ENCODE measurements at places on chromosomes 7 and 10.

GRCh38 chr7:82235713-82236112, 207.9 kb downstream of the CACNA2D1 start:
- no peak for DNase-seq

DNA sequence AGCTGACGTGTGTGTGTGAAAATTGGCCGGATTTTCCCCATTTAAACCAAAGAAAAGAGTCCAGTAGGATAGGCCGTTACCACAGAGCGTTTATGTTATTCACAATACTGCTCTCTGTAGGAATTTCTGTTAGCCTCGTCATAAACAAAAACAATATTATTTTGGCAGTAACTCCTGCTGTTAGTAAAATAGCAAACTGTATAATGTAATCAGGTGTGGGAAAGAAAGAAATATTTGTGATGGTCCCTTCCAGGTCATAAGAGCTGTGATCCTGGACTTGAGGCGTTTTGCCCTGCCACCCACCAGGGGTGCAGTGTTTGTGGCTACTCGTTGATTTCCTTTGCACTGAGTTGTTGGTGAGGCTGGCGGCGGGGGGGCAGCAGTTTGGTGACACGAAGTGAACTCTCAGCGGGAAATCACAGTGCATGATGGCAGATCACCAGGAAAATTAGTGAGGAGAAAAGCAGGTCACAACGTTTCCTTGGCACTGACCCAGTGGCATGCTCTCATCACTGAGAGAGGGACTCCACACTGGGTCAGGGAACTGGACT, 2.8 kb downstream of the EEPD1 start:
- no peak for DNase-seq

DNA sequence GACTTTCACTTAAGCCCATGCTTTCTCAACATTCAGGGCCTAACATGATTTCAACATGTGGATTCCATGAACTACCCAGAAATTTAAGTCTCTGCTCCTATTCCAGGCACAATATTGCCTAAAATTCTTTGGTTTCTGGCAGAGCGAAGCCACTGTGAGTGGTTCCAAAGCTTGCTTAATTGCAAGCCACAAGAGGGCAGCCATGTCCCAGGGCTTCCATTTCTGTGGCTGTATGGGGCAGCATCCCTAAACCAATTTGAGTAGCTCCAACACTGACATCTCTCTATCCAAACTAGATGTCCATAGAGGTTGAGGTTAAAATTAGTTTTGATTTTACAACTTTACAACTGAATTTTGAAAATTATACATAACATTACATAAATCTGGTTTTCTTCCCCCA, 56.3 kb upstream of the MDFIC start:
- DNase-seq: peak; percentile 66

DNA sequence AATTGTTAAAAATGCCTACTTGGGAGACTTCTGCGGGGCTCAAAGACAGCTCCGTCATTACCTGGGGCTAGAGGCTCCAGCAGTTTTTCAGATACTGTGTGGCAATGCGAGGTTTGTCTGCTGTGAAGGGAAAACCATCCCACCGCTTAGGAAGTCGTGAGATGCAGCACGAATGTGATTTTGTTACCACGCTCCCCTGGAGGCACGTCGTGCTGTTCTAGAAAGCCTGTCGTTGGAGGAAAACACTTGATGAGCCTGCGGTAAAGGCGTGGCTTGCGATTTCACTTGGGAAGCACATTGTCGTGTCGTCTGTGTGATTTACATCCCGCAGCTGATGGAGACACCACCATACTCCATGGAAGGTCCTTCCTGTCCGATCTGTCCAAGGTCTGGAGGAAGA, 39.3 kb downstream of the CAMK1D start:
- DNase-seq: no peak

- DNase-seq: no peak
These were observed 1.8 kb upstream of the TMEM184A start for GRCh38 chr7:1557771-1558170.

- DNase-seq: no peak
These were observed 14.7 kb downstream of the AQP1 start for GRCh38 chr7:30926313-30926712.

- DNase-seq: no peak
These were observed 2.9 kb downstream of the NFKB2 start for GRCh38 chr10:102398172-102399020.

DNA sequence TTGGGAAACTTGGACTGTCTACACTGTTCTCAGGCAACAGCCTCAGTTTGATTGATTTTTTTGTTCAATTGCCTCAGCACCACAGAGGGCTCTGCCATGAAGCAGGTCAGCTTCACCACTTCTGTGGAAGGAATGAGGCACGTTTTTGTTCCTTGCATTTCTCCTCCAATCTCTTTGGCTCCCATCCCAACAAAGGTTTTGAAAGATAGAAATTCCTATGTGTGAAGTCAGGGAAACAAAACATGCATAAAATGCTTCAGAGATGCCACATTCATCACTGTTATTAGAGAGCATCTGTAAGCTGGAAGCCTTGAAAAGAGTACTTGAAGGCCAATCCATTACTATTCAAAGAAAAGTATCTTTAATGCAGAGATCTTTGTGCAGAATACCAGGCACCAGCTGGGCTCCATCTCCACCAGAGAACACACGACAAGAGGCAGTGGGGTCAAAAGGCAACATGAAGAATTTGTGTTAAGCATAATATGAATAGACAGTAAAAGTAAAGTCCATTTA, 249.1 kb upstream of the LYZL1 start:
- no peak for DNase-seq

DNA sequence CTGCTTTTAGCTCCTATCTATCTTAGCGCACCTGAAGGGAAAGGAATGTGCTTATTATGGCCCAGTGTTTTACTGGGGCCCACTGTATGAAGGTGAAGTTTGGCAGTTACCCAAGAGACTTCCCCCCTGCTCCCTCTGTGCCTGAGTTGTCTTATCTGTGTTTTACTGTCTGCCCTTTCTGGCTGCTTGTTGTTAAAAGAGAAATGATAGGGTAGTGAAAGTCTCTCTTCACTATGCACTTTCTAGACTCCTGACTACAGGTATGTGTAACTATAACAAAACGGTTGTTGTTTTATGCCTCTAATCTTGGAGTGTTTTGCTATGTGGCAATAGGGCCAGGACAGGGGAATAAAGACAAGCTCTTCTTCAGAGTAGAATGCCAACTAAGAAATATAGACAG, 326.9 kb downstream of the KIF20B start:
- DNase-seq: no peak

DNA sequence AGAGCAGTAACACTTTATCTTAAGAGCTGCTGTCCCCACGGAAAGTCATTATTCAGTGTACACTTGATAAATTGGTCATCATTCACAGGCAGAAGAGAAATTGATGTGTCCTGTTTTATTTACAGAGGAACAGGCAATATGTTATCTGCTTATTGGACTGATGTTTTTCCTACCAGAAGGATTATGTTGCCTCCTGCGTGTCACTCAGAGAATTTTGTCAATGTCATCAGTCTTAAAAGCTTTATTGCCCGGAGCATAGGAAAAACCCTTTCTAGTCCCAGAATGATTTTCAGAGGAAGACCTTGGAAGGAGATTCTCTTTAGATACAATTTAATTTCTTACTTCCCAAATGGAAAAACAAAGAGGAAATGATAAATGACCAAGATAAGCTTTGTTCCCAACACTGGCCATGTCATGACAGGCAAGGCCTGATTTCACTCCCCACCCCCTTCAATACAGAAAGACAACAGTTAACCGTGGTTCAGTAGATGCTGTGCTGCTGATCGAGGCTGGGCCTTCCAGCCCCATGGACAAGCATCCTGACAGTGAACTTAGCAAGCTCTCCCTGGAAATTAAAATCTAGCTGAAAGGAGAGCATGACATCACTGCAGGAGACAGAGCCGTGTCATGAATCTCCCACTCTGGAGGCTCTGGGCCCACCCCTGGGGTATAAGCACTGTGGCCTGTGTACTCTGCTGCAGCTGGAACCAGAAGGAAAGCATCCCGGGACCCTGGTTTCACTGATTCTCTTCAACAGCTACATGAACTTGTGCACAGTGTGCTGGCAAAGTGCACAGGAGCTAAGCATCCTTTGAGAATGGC, 118.8 kb upstream of the LYZL2 start:
- no peak for DNase-seq

GRCh38 chr7:30176463-30177109, 41.8 kb downstream of the MTURN start:
- no peak for DNase-seq

GRCh38 chr10:119316729-119317097, 109.3 kb downstream of the GRK5 start:
- DNase-seq: no peak

DNA sequence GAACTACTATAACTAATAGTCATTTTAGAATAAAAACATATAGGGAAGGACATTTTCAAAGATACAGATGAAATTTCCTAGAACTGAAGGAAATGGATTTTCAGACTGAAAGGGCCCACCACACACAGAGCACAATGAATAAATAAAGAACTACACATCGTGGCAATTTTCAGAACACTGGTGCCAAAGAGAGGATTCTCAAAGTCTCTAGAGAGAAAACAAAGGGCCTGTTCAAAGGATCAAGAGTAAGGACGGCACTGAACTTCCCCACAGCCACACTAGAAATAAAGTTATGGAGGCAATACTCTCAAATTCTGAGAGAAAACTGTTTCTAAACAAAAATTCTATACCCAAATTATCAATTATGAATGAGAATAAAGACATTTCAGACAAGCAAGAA, 21.9 kb downstream of the NAPEPLD start:
- DNase-seq: no peak

DNA sequence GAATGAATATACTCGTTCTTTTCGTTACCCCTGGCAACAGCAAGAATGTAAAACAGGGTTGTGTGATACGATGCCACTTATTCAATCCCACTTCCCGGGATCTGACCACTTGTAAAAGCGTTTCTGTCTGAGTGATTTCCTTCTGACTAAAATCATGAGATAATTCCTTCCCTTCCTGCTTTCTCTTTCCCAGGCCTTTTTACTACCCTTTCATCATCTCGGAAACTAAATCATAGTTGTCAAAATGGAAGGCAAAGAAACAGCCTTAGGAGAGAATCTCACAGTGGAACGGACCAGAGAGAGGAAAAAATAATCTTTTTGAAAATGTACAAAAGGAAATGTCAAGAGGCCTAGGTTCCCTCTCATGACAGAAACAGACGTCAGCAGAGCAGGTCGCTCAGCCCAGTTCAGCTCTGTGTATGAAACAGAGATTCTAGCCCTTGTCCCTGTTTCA, 29.8 kb downstream of the DIP2C start:
- DNase-seq: no peak

- no peak for DNase-seq
These were observed 16.1 kb downstream of the R3HCC1L start for GRCh38 chr10:98150544-98150943.

GRCh38 chr10:11005725-11006427, 11.8 kb upstream of the CELF2 start:
- no peak for DNase-seq

DNA sequence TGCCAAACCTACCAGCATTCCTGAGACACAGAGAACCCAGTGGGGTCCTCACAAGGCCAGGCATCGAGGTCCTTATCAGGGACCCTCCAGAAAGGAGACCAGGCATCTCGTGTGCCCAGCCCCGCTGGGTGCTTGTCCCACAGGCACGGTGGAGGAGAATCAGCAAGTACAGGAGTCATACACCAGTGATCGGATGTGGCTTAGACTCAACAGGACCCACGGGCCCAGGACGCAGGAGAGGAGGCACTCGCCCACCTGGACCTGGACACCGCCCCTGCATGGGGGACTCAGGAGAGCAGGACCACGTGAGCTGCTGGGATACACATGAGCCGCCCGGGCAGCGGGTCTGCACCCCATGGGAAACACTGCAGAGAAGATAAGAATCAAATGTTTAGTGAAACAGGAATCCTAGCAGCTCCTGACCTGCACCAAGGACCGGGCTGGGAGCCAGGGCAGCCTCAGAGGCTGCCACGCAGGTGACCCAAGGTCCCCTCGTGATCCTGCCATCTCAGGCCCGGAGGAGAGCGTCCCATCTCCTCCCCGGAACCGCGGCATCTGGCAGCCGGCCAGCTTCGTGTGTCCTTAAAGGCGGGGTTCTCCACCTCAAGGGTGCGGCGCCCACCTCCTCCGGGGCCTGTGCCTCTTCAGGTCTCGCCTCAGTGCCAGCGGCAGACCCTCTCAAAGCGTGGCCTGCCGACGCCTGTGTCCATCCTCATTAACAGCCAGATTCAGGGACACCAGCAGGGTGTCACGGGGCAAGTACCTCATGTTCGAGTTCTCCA, 59.2 kb downstream of the FOXL3 start:
- DNase-seq: no peak

DNA sequence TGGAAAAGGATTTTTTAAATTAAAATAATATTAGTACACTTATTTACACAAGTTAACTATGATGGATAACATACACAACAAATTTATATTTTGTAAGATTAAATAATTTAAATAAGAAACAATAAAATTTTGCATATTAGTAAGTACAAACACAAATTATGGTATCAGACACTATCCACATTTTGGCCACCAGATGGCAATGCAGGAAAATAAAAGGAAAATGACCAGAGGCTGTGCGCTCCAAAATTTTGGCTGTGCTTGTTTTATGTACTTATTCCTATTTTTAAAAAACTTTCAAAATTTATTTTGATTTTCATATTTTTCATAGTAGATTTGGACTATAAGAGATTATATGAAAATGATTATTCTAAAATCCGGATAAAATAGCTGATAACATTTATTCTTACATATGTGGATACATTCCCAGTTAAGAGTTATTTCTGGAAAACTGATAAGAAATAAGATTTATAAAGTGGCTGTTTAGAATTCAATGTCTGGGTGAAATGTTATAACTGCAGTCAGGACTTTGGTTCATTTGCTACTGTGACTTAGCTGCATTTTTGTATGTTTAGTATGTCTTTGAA, 274.7 kb upstream of the HGF start:
- DNase-seq: no peak

DNA sequence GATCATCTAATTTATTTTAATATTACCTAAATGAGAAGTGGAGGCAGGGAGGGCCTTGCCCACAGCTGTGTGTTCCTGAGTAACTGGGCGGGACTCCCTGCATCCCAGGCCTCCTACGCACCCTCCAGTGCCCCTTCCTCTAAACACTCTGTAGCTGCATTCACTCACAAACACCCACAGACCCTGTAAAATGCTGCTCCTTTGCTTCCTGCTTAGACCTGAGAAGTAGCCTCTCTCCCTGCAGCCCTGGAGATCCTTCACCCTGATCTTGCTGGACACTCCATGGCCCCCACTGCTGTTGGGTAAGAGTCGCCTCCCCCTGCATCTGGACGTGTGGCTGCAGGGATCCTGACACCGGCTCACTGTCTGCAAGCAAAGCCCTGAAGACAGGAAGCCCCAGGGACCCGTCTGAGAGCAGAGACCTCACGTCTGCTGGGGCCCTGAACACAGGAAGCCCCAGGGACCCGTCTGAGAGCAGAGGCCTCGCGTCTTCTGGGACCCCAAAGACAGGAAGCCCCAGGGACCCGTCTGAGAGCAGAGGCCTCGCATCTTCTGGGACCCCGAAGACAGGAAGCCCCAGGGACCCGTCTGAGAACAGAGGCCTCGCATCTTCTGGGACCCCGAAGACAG, 589.8 kb downstream of the DNAJB6 start:
- no peak for DNase-seq

Measured in activated T-cell treated with anti-CD3 and anti-CD28 coated beads, Interleukin-2, amount 50 U/mL, for 48 hours (primary cell).